ENCODE measurements at places on chromosomes 11 and 22.

- no peak for DNase-seq
Observed at GRCh38 chr11:132137981-132138313, 767.5 kb downstream of the NTM start.

DNA sequence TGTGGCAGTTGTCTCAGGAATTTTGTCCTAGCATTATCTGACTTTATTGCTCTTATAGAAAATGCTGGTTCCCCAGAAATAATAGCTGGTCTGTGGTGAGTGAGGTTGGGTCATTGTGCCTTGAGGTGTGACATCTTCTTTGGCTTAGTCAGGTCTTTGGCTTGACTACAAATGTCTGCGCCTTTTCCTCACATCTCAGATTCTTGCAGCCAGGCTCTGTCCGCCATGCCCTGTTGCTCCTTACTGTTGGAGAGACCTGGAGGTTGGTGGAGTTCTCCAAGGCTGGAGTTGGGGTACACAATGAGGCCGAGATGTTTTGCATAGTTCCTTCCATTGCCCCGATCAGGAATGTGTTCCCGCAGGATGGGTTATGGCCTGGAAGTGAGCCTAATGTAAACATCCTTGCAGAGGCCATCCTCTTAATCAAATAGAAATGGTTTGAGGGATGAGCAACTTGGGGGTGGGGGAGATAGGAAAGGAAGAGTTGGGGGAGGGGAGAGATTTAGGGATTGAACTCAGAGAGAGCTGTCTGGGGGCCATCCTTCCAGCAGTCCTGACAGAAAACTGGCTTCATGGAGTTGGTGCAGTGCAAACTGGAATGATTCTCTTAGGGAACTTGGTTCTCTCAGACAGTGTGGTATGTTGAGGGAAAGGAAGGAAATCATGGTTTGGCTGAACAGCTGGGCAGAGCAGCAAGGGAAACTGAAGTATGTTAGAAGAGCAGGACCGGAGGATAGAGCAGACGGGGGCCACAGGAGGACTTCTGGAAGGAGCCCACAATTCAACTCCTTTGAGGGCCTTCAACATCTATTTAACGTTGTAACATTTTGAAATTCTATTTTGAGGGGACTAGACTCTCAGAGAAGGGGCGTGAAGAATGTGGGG is 49.9 kb downstream of the ZBTB16 start:
- DNase-seq = no peak

DNA sequence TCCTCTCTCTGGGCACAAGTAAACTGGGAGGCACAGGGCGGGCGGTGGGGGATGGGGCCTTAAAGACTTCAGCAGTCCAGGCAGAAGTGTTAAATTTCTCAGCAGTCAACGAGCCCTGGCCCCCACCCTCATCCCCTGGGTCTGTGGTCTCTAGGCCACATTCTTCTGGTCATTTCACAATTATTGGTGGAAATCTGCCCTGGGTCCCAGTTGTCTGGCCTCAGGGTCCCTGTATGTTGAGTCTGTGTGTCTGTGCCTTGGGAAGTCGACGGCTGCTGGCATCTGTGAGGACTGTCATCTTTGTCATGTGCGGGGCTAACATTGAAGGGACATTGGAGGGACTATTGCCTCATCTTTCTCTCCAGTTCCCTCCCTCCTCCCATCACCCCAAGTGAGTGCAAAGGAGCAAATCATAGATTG is 1.7 kb downstream of the TSPAN18 start:
- DNase-seq = no peak

GRCh38 chr11:76859708-76860227 is 950 bp upstream of the ACER3 start:
- DNase-seq = peak; percentile 1

DNA sequence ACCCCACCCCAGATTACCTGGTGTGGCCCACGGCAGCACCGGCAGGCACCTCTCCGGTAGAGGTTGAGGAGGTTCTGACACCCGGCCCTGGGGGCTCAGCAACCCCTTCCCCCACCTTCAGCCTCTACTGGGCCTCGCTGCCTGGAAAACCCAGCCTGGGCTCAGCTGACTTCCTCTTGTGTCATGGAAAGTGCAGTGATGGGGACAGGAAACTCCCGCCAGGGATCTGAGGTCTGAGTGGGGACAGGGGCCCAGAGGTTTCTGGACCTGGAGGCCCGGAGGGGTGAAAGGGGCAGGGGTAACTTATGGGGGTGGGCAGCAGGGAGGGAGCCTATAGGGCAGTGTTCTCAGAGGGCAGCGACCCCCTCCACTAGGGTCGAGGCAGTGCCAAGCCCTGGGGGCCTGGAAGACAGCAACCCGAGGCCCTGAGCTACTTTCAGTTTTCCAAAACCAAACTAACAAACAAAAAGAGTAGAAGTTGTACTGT is 10.0 kb upstream of the CD5 start:
- DNase-seq = peak; percentile 85

- no peak for DNase-seq
Observed at GRCh38 chr11:36372101-36372771, 76.1 kb downstream of the PRR5L start.

DNA sequence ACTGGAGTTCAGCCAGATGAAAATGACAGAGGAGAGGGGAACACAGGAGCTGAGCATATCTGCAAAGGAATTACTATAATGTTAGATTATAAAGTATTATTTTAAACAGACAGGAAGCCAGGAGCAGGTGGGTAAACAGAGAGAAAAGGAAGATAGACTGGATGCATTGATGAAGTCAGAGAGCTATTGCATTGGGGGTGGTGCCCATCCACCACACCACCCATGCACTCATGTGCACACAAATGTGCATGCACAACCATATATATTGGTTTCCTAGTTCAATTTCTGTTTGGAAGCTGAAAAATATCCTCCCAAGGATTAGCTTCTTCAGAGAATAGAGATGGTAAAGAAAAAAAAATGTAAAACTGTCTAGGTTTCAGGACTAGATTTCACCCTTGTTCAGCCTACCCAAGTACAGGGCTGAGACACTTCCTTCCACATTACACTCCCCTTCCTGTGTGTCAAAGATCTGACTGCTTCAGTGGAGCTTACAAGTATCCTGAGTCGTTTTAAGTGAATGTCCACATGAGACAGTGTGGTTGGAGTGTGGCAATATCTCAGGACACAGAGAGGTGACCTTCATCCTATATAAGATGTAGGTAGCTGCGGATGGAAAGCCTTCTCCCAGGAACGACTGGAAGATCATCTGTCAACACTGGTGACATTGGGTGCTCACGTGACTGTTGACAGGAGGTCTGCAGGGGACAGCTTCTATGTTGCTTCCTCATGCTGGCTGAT is 12.2 kb upstream of the SMPD1 start:
- DNase-seq = no peak

DNA sequence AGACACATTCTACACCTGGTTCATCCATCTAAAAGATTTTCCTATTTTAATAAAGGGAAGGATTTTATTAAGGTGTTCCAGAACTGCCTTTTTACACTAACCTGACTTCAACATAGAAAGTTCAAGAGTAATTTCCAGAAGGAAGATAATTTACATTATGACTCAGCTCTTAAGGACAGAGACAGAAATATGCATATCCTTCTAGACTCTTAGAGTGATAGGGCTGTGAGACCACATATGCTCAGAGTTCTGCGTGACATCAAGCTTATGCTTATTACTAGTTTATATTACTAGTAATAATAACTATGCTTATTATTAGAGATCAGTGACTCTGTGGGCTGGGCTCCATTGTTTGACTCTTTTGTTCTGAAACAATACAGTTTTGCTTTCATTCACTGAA is 4.6 kb downstream of the PDGFD start:
- no peak for DNase-seq

DNA sequence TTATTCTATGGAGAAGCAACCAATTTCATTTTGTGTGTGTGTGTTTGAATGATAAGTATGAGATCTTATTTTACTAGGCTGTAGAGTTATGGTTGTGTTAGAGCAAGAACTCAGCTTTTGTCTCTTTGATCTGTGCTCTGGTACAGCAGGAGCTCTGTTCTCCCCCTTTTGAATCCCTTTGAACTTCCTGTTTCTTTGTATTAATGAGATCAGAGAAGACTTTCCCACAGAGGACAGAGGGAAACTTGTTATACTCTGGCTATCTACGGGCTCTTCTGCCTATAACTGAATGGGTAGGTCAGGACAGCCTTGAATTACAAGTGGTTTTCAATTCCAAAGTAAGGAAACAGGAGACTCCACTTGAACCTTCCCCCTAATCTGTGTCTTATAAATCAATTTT is 1015.0 kb upstream of the RAG2 start:
- no peak for DNase-seq

DNA sequence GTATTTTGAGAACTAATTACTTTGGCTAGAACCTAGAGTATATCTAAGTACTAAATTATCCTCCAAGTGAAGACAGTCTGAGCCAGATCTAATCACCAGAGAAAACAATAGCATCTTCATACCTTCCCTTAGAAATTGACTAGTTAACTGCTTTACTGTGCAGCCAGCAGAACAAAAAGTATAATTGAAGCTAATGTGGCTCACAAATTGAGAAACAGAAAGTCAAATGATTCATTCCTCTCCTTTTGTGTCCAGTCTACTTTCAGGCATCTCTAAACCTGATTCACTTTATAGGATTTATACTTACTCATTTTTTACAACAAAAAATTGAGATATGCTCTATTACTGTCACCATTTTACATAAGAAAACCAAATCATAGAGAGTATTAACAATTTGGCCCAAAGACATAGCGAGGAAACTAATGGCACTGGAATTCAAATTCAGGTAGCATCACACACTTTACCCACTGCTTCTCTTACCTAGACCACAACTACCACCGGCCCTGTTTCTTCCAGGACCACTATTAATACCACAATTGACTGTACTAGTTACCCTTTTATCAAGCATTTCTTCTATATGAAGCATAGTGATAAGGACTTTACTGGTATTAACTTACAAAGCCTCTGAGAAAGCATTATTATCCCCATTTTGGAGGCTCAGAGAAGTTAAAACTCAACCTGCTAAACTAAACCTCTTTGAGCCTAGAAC is 1402.6 kb upstream of the TENM4 start:
- DNase-seq = no peak

DNA sequence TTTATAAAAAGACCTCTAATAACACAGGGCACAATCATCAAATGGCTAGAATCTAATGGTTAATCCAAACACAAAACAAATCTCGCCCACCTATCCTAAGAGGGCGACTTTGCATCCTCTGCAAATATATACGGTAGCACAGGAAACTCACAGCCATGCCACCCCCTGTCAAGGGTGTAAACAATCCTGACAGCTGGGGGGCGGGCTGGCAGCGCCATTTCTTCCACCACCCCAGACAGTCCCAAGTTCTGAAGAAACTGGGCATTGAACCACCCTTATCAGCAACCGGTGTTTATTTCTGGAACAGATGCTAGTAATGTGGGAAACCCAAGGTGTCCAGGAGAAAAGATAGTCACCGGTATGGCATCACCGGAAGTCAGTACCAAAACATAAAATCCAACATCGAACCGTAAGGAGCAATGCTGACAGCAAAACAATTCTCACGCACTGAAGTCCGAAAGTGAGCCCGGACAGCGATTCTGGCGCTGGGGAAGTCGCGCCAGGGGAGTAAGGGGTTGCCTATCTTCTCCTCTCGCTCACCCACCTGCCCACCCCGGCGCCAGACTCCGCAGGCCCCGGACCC is 825 bp downstream of the FBXO3 start:
- DNase-seq = peak; percentile 32

GRCh38 chr22:48923996-48924395 is 903.7 kb downstream of the BRD1 start:
- DNase-seq = no peak

DNA sequence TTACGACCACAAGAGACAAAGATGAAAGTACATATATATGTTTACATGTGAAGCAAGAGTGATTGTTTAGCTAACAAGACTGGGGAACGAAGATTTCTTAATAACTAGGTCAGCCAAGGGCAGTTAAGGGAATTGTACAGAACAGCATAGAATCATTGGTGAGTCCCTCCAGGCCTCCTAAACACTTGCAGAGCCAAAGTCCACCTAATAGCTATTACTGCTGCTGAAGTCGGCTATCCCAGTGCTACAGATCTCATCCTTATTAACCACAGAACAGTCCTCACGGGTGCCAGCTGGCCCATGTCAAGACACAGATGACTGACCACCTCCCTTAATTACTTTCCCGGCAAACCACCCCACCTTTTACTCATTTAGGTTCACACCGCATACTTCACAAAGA is 68.5 kb upstream of the OPCML start:
- DNase-seq = no peak

- DNase-seq = no peak
Observed at GRCh38 chr11:116472651-116473050, 300.1 kb downstream of the BUD13 start.
